ENCODE measurements at places on chromosomes 6 and 20.

- no peak for DNase-seq
Measured at GRCh38 chr20:47346172-47346571, 10.3 kb downstream of the ZMYND8 start.

DNA sequence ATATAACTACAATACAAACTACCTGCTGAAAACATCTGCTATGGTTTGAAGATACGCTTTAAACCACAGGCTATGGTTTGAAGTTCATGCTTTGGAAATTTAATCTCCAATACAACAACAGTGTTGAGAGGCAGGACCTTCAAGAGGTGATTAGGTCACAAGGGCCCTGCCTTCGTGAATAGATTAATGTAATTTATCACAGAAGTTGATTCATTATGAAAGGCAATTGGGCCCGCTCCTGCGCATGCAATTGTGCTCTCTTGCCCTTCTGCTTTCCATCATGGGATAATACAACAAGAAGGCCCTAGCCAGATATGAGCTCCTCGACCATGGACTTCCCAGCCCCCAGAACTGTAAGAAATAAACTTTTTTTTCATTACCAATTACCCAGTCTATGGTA, 21.2 kb downstream of the REPS1 start:
- DNase-seq = no peak

- no peak for DNase-seq
Measured at GRCh38 chr6:136952714-136953260, 30.7 kb downstream of the SLC35D3 start.

DNA sequence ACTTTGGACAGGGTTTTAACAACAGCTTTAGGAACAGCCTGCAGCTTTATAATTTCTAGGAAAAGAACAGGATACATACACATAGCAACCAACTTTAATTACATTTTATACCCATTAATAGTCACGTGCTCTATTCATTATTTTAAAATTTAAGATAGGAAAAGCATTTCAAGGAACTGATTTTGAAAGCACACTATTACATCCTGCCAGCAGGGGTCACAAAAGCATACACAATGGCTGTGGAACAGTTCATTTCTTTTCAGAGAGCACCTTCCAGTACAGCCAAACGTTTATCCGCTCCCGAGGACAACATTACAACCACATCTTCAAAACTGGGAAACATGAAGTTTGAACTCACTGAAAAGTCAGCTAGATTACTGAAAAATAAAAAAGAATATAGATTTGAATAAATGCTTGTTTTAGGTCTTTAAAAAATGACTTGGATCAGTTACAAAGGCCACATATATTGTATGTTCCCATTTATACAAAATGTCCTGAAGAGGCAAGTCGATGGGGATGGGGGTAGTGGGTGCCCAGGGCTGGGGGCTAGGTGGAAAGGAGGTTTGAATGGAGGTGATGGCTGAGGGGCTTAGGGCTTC, 104.6 kb upstream of the EXOC2 start:
- DNase-seq = peak; percentile 3

GRCh38 chr6:101422811-101423210, 29.3 kb downstream of the GRIK2 start:
- no peak for DNase-seq

GRCh38 chr6:23307516-23307915, 738.1 kb downstream of the HDGFL1 start:
- no peak for DNase-seq

GRCh38 chr6:149136273-149136912, 181.1 kb upstream of the TAB2 start:
- DNase-seq = no peak

DNA sequence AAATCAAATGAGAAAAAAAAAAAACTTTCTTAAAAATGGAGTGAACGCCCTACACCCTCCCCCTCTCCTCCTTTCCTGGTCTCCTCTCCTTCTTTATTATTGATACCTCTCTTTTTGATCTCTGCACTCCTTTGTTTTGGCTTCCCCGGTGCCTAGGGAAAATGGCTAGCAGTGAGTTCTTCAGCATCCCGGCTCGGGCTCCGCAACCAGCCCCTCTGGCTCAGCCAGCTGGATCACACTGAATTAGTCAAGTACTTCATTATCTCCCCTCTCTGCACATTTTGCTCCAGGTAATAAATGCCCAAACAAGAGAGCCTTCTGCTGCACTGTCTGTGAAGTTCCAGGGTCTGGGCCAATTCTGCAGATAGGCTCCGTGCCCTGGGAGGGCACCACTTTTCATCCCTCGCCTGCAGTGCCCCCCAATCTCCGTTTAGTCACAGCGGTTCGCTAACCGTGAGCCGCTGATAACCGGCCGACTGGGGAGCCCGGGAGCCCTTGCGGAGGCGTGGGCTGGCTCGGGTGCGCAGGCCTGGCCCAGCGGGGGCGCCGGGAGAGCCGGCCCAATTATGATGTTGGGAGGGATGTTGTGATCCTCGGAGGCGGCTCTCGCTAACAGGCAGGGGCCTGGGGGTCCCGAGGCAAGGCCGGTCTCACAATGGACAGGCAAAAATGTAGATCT, 301.9 kb downstream of the TFAP2A start:
- DNase-seq = no peak

GRCh38 chr6:166638573-166638964, 11.5 kb upstream of the RPS6KA2 start:
- no peak for DNase-seq

GRCh38 chr20:11255860-11256259, 582.1 kb upstream of the JAG1 start:
- no peak for DNase-seq

- no peak for DNase-seq
Measured at GRCh38 chr20:48603819-48604405, 223.9 kb downstream of the PREX1 start.

DNA sequence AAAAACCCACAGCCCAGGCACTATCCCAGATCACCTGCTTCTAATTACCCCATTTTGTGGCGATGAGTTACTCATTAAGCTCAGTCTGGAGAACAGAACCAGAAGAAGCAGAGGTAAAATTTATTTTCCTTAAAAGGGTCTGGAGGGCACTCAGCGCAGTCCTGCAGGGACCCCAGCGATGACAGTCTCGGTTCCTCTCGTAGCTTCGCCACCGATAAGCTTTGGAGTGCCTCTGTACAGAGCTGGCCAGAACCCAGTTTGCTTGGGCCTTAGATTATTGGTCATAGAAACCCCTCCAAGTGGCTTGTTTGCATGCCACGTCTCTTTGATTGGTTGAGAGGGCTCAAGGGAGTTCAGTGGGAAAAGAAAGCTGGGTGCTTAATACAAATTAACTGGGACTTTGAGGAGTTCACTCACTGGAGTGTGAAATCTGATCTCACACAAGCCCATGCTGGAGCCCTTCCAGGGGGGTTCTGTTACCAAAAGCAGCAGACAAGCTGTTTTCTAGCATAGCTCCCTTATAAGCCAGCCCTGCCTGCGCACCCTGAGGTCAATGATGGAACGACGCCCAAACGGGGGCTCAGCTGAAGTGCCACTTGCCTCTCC, 158.5 kb upstream of the ARID1B start:
- DNase-seq = no peak

- DNase-seq = no peak
Measured at GRCh38 chr20:59376109-59376841, 75.9 kb downstream of the EDN3 start.

DNA sequence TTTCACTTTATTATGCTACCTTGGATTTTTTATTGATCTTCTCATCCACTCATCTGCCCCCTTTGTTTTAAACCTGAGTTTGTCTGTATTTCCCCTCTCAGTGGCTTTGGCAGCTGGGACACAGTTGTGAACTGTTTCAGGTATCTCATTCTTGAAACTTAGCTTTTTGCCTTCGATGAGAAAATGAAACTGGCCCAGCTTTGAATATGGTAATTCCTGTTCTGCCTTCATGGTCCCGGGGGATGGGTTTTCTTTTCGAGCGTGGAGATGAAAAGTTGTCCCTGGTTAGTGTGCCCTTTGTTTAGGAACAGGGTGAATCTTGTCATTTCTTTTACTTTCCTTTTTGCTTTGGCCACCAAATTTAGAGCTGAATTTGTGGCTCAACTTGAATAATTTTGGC, 25.6 kb downstream of the DHX35 start:
- DNase-seq = no peak

DNA sequence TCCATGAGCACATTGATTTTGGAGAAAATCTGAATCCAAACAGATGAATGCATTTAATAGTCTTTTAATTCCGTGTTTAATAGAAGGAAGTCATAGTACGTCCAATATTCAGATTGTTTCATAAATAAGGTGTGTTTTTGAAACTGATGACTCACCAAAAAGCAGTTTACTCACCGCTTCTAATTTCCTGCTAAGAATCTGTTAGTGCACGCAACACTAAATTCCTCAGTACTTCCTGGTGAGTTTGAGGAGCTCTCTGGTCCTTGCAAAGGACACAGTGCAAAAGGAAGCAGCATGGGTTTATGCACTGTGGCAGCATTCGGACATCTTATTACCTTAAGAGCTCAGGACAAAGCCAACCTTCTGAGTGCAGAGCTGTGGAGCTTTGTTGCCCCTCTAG, 2.3 kb upstream of the ADGRF1 start:
- no peak for DNase-seq

DNA sequence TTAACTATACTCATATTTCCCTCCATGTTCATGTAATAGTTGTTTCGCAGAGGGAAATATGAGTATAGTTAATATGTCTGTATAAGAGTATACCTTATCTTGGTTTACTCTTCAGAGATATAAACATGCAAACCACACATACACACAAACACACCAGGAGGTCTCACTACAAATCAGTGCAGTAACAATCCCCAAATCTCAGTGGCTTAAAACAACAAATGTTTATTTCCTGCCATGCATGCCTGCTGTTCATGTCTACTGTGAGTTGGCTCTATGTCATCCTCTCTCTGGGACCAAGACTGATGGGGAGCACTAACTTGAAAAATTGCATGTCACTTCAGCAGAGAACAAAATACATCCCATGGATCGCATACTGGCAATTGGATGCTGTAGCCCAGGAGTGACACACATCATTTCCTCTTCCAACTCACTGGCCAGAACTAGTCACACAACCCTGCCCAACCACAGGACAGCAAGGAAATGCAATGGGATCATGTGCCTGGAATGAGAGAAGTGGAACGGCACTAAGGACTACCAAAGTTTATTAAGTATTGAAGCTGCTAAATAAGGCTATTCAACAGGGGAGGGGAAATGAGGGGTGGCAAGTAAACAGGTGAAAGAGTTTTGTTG, 89.0 kb upstream of the DTNBP1 start:
- no peak for DNase-seq

GRCh38 chr20:59374261-59374660, 73.8 kb downstream of the EDN3 start:
- DNase-seq = no peak

- DNase-seq = no peak
Measured at GRCh38 chr20:5848711-5849505, 98.7 kb downstream of the SHLD1 start.

DNA sequence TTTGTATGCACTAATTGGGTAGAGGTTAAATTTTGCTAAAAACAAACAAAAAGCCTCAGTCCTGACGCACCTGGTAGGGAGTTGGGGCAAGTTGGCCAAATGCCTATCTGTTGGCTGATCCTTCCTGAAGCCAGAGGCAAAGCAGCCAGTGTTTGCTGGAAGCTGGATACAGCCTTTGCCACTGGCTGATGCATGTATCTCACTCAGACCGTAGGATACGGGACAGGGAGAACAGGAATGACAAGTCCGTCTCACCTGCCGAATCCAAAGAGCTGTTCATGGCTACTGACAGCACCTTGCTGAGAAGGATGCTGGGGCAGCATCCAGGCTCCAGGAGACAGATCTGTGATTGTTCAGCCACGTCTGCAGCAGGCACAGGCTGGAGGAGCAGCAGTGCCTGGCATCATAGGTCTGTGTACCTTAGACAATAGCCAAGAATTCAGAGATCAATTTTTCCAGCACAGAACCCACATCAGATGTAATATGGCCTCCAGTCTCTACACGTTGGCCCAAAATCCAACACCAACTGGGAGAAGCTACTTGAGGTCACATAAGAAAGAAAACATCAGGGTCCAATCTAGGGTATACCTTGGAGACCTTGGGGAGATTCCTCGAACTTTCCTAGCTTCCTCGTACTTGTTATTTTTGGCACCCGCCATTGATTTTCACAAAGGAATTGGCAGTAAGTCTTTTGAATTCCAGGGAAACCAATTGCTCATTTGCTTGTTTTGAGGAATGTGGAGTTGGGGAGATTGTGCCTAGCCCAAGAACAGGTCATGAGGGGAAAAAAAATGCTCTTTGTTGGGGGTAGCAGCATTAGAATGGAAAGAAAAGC, 108.5 kb upstream of the ARMC2 start:
- DNase-seq = no peak

- DNase-seq = no peak
Measured at GRCh38 chr6:33962246-33963027, 158.6 kb upstream of the MLN start.

DNA sequence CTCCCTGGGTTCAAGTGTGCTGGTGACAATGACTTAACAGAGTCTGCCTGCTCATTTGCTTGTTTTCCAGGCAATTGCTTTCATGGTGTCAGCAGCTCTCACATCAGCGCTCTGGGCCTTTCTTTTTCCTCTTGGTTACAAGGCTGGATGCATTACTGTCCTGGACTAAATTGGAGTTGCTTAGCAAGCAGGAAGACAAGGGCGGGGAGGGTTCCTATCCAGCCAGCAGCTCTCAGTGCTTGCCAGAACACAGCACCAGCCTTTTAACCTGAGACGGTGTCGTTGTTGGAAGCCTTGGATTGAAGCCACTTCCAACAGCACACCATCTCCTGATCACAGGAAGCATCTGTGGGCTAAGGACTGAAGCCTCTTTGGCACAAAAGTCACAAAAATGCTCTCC, 606.9 kb downstream of the CDH26 start:
- DNase-seq = no peak

- DNase-seq = no peak
Measured at GRCh38 chr20:40262219-40262618, 426.8 kb downstream of the MAFB start.

GRCh38 chr6:75493400-75494064, at the start of gene FILIP1:
Gene FILIP1 (minus strand): TSS chr6:75493800. CDS start chr6:75414972, 78,828 bp downstream.
- DNase-seq = no peak

GRCh38 chr6:143741480-143741879, 63.7 kb downstream of the PHACTR2 start:
- no peak for DNase-seq

- DNase-seq = no peak
Measured at GRCh38 chr6:130161683-130162404, 60.9 kb downstream of the SAMD3 start.

- DNase-seq = no peak
Measured at GRCh38 chr6:56978530-56978929, 23.6 kb downstream of the BEND6 start.

- DNase-seq = no peak
Measured at GRCh38 chr20:7893014-7893730, 47.1 kb downstream of the HAO1 start.

DNA sequence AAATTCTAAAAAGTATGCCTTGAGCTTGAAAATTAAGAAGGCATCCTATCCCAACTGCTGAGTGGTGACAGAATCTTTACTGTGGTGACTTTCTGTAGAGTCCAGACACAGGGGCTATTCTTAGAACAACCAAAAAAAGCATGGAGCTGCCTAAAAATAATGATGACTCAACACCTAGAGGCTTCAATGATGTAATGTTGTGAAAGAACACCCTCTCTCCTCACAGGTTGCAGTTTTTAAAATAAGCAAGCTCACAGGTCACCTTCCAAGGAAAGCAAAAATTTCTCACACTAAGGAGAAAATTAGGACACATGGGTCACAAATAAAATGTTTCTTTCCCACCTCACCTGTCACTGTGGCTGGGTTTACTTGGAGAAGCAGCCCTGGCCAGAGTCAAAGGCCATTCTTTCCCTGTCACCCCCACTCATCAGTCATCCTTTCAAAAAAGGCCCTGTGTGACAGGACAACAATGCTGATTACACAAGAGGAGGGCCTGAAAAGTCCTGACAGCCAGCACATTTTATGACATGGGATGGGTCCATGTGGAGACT, 53.5 kb downstream of the RCAN2 start:
- no peak for DNase-seq

Data from stimulated activated CD8-positive, alpha-beta memory T cell treated with anti-CD3 and anti-CD28 coated beads, Interleukin-7, amount 100 ng/mL, for 1 hour (primary cell).